ENCODE measurements at places on chromosomes 5 and 9.
A peak's percentile ranks its signal among the peaks of the same experiment; 100 is the strongest.

DNA sequence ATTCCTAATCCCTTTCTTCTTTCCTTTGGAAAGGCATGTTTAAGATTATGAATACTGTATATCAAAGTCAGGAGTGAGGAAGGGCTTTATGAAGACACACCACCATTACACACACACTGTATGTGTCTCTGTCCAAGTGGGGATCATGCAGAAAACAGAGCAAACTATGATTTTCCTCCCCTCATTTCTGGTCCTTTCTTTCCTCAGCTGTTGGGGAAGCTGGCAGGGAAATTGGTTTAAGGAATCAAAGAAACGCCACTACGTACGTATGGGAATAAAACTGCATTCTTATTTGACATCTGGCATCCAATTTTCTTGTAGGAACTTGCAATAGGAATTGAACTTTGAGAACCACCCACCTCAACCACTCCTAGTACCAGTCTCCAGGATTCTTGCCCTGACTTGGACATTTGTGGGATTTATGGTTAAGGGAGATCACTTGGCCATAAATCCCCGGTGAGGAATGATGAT lies 125.8 kb downstream of the PDE4D start:
- DNase-seq = no peak

DNA sequence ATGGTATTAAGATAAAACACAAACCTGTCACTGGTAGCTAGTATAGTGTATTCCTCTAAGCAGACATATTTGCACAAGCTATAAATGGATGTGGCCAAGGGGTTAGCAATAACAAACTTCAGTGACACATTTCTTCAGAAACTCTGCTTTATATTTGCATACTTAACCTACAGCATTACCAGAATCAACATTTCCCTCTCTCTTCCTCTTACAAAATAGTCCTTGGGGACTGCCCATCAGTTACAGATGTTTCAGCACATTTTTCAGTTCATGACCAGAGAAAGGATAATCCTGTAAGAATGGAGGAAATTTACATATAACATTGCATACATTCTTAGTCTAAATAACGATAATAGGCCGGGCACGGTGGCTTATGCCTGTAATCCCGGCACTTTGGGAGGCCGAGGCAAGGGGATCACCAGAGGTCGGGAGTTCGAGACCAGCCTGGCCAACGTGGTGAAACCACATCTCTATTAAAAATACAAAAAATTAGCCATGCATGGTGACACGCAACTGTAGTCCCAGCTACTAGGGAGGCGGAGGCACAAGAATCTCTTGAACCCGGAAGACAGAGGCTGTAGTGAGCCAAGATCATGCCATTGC lies 25.3 kb upstream of the SLC1A1 start:
- DNase-seq = no peak

DNA sequence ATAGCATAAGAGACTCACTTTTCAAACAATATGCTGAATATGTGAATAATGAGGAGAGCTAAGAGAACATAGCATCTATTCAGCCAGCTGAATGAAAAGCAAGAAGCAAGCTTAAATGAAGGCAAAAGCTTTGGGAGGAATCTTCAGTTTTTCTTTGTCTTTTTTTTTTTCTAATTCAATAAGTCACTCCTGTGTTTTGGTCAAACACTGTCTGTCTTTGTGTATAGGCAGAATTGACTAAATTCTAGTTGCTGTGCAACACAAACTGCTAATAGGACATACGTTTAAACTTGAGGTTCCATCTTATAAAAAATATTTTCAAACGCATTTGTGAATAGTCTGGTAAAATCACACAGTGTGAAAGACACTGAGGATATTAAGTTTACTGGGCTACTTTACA lies 156.9 kb upstream of the KCNN2 start:
- no peak for DNase-seq

DNA sequence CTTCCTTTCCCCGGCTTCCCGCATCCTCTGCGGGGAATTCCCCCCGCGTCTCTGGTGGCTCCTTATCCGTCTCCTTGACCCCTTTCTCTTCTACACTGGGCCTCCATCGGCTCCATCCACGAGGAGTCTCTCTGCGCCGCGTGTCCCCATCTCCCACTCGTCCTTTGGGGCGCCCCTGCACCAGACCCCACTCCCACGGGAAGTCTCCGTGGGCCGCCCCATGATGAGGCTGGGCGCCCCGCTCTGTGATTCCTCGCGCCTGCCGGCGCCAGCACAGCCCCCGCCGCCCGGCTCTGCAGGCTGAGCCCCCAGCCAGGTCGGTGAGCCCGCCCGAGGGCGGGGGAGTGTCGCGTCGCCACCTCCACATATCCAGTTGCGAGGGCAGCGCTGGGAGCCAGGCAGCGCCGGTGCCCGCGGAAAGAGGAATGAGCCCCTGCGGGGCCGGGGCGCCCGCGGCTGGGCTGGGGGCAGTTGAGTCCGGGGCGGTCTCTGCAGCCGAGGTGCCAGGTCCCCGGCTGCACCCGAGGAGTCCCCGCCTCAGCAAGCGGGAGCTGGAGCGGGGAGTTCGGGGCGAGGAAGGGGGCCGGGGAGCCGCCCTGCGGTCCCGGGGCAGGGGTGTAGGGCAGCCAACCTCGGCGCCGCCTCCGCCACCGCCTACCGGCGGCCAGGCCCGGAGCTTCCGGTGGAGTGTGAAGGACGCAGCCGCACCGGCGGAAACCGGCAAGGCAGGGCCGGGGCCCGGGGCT lies 2.1 kb upstream of the TRAF1 start:
- DNase-seq = peak; percentile 36

- DNase-seq = peak; percentile 16
Measured at GRCh38 chr5:158591301-158591863, 508.3 kb downstream of the EBF1 start.

- no peak for DNase-seq
Measured at GRCh38 chr9:36041506-36041905, 4.8 kb downstream of the RECK start.

DNA sequence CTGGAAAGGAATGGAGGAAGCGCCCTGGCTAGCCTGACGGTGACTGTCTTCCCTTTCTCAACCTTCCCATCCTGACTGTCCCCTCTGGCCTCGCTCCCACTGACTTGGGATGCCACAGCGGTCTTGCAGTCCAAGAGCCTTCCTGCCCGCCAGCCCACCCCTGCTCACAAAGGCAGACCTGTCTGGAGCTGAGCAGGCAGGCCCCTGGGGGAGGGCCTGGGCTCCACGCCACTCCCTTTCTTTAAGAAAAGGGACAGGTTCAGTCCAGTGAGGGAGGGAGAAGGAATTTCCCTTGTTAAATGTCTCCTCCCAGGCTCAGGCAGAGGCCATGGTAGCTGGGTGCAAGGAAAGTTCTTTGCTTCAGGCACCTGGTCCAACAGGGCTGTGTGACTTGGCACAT lies 18.1 kb downstream of the FGF1 start:
- no peak for DNase-seq

GRCh38 chr5:20360263-20360662 lies 372.3 kb upstream of the CDH18 start:
- DNase-seq = no peak

GRCh38 chr5:143970159-143970558 lies 158.2 kb downstream of the HMHB1 start:
- DNase-seq = no peak

GRCh38 chr5:74301576-74301975 lies 339.0 kb downstream of the ENC1 start:
- DNase-seq = no peak

DNA sequence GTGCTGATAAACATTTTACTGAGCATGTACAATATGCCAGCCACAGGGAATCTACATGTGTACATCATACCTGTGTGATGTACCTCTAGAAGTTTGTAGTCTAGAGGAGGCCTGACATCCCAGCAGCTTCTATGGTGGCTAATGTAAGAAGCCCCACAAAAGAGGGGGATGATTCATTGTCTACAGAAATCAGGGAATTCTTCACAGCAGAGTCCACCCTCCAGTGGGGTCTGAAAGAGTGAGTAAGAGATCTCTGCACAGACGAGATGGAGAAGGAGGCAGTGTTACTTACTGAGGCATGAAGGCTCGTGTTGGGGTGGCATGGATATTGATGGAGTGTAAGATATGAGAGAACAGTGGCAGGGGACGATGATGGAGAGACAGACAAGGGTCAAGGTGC lies 103.0 kb downstream of the NTRK2 start:
- peak; percentile 40 for DNase-seq

- peak; percentile 23 for DNase-seq
Measured at GRCh38 chr5:32020271-32020670, 153.8 kb downstream of the GOLPH3 start.

GRCh38 chr9:114355821-114356220 lies 26.2 kb downstream of the ORM2 start:
- DNase-seq = no peak

- peak; percentile 54 for DNase-seq
Measured at GRCh38 chr5:55694152-55694830, 17.8 kb downstream of the SLC38A9 start.

GRCh38 chr9:101738566-101739183 lies at the start of gene GRIN3A:
Gene GRIN3A (minus strand): TSS chr9:101738647. CDS start chr9:101737979, 668 bp downstream.
- no peak for DNase-seq

GRCh38 chr9:120875643-120875953 lies 1.4 kb downstream of the PHF19 start:
- DNase-seq = no peak

- no peak for DNase-seq
Measured at GRCh38 chr5:69248019-69248418, 13.3 kb downstream of the CDK7 start.

GRCh38 chr5:176432707-176433106 lies 15.5 kb upstream of the FAF2 start:
- no peak for DNase-seq

DNA sequence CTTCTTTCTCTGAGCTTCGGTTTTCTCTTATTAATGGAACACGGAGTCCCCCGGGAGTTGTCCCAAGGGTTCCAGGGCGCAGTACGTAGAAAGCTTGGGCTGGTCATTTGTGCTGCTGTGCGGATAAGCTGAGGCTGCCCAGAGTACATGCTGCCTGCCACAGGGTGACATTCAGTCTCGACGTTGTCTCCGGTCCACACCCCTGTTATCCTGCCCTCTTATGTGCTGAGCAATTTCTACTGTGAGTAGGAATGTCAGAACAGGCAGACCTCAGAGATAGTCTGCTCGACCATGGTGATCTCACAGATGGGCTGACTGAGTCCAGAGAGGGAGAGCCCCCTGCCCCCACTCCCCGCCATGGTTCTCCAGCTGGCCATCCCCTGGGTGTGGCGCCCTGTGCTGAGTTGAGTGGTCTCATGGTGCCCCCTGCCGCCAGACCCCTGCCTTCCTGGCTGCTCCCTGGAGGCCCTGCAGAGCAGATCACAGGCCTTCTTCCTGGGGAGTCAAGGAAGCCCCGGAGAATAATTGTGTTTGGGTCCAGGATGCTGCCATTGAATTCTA lies 124.0 kb downstream of the RGS3 start:
- DNase-seq = no peak

- no peak for DNase-seq
Measured at GRCh38 chr5:156706631-156707030, 143.5 kb upstream of the PPP1R2B start.

GRCh38 chr5:10556289-10556807 lies 7.5 kb upstream of the ANKRD33B start:
- DNase-seq = peak; percentile 89

DNA sequence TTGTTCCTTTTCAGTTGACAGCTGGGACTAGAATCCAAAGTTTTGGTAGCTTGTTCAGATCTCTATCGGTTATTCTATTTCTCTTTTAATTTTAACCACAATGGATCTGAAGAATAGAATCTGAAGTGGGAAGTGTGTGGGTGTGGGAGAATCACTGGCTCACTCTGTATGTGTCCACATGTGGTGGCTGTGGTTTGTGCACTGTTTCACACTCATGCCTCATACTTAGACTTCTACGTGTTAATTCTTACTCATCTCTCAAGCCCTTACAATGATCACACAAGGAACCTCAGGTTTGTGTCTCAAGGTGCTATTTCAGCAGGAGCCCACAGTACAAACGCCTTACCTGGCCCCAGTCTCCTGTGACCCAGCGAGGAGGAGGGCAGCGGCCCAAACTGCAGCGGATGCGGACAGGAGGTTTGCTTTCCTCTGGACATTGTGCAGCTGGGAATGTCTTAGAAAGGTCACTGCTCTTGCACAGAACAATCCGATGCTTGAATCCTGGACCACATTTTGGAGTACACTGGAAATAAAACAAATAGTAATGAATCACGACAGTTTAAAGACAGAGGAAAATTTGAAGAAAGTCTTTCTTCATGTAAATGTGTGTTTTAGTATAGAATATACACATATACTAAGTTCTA lies 309.1 kb downstream of the ADAMTS6 start:
- DNase-seq = peak; percentile 55

All from M059J (cell line).